ENCODE measurements at places on chromosomes 7 and 10.

DNA sequence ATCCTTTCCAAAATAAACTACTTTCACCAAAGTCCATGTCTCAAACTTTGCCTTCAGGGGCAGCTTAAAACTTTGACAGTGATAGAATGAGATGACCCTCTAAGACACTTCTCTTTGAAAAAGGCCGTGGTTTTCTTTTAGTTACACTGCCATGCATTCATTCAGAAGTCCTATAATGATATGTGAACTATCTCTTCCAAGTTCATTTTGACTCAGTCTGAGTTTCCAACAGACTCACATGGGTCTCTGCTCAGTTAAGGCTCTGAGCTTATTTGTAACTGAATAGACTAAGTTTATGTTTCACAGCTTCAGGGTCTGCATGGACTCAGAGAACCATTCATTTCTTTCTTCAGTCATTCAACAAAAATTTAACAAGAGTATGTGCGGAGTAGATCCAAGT is 208.9 kb upstream of the PRSS1 start:
- DNase-seq, result no peak

DNA sequence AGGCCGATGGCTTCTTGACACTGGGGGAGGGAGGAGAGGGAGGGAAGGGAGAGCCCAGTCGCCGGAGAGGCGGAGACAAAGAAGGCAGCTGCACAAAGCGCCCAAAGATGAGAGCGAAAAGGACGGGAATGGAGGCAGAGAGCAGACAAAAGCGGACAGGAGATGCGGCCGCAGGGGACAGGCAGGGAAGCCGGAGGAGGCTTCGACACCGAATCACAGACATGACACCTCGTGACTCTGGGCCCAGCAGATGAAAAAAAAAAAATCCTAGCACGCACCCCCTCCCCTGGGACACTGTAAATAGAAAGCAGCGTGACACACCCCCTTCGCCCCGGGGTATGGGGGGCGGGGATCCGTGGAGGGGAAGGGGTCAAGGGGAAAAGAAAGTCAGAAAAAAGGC is 976 bp downstream of the NAT16 start:
- DNase-seq, result no peak

DNA sequence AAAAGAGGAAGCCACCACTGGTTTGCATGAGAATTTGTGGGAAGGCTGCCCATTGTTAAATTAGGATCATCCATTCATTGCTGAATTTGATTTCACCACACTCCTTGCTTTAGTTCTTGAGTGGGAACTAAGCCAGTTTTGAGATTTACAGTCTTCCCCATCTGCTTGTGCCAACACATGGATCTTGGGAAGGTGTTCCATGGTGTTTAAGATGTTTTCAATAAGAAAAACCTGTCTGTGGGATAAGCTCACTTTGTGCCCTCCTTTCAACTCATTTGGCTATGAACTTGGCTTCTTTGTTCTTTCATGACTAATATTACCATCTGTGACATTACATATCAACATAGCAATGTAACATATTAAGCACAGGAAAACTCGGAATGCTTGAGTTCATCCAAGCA is 73.2 kb downstream of the INHBA start:
- DNase-seq, result no peak

DNA sequence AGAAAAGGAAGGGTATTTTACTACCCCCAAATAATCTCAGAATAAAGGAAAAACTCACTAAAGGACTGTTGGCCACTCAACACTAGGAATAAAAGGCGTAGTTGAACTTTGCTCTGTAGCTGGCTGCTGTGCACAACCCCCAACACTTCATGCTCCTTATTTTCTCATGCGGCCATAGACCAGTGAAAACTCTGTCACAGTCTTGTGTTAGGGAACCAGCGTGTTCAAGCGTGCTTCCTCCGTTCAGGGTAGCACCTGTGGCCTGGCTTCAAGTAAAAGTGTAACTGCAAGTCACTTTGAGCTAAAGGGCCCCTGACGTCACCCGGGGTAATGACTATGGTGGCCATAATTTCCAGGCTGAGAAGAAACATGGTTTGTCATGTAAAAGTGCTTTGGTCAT is 27.0 kb downstream of the BLNK start:
- DNase-seq, result no peak

DNA sequence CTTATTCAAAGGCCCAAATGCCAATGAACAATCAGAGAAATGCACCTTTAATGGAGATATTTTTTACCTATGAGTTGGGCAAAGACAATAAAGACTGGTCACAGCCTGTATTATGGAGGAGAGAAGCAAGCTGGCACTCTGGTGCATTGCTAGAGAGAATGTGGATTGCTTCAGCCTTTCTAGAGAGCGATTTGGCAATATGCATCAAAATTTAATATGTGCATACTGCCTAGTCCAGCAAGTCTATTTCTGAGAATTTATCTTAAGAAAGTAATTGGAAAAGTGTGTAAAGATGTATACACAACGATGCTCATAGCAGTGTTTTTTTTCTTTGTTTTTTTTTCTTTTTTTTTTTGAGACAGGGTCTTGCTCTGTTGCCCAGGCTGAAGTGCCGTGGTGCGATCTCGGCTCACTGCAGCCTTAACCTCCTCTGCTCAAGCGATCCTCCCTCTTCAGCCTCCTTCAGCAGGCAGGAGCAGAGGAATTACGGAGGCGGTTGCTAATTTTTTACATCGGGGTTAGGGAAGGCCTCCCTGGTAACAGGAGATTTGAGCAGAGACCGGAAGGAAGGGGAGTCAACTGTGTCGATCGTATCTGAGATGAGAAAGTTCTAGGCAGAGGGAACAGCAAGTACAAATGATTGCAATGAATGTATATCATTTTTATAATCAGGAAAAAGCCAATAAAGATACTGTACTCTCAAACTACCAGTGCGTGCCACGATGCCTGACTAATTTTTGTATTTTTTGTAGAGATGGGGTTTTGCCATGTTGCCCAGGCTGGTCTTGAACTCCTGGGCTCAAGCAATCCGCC is 16.4 kb downstream of the KIAA1549 start:
- DNase-seq, result no peak

DNA sequence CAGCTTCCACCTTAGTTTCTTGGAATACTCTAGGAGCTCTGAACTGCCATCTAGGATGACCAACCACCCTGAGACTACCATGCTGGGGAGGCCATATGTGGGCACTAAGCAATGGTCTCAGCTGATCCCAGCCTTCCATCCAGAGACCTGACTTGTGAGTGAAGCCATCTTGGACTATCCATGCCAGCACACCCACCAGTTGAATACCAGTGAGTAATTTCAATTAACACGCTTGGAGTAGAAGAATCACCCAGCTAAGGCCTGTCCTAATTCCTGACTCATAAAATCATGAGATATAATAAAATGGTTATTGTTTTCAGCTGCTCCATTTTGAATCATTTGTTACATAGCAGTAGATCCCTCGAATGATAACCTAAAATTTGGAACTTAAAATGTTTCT is 5.2 kb upstream of the KIF5B start:
- DNase-seq, result no peak

GRCh38 chr7:102983602-102984001 is 70.8 kb downstream of the LRRC17 start:
- no peak for DNase-seq

DNA sequence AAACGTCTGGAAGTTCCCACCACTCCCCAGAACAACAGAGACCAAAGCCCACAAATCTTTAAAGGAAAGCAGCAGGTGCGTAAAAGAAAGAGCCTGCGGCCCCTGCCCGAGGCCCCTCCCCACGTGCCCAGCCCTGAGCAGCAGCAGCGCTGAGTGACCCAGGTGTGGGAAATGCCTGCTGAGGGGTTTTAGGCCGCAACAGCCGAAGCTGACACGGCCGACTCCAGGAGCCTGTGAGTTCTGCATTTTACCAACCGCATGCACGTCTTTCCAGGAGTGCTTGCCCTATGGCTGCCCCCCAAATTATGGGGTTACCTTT is 1.6 kb upstream of the KNDC1 start:
- no peak for DNase-seq

DNA sequence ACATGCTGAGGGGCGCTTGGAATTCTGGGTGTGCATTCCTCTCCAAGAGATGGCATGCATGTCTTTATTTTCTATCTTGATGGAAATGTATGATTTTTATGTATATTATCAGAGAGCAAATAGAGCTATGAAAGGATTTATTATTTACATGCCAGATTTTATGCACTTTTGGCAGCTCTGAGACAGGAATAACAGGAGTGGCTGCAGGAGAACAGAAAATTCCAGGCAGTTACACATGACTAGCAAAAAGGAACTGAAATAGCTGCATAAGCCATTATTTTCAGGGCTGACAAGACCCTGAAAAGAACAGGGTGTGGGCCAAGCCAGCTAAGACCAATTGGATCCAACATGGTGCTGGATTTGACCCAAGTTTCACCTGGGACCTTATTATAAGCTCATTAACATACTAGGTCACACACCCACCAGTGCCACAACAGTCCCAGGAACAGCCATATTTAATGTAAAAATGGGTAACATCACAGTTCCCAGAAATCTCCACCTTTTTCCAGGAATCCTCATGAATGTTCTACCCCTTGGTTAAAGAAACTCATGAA is 43.2 kb upstream of the ACSL5 start:
- DNase-seq, result no peak

- no peak for DNase-seq
Observed at GRCh38 chr10:48606530-48607355, 1.9 kb upstream of the ARHGAP22 start.

- DNase-seq, result no peak
Observed at GRCh38 chr7:33744293-33745075, 160.9 kb upstream of the BMPER start.

GRCh38 chr10:8312781-8313180 is 258.3 kb downstream of the GATA3 start:
- DNase-seq, result no peak

DNA sequence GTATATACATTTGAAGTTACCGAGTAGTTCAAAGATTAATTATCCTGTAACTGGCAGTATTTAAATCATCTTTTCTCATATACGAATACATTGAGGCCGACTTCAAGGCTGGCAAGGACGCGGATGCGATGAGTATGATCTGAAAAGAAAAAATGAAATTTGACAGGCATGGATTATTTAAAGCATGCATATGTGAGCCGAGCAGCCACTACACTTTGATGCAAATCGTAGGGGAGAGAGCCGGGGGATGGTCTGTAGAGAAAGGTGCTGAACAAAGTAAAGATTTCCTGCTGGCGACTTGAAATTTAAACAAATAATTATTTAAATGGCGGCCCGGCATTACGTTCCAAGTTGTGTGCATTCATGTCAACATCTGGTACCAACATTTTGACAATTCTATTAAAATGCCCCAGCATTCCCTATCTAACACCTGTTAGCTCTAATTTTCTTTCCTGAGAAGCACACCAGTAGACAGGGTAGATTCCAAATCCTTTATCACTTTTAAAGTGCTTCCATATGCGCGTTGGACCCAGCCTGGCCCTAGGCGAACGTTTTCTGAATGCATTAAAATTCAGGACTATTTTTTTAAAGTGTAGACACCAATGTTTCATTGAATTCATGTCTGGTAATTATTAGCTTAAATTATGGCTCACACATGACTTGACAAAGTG is 188.7 kb downstream of the EMX2 start:
- DNase-seq, result no peak

- DNase-seq, result no peak
Observed at GRCh38 chr7:137069249-137069963, 201.0 kb downstream of the CHRM2 start.

- no peak for DNase-seq
Observed at GRCh38 chr7:106767078-106767477, 98.0 kb upstream of the PIK3CG start.

GRCh38 chr10:13189961-13190360 is 28.6 kb downstream of the MCM10 start:
- no peak for DNase-seq
